ENCODE measurements at places on chromosomes 7 and 10.

GRCh38 chr10:5547681-5547930, 22.8 kb downstream of the CALML3 start:
- no peak for DNase-seq

DNA sequence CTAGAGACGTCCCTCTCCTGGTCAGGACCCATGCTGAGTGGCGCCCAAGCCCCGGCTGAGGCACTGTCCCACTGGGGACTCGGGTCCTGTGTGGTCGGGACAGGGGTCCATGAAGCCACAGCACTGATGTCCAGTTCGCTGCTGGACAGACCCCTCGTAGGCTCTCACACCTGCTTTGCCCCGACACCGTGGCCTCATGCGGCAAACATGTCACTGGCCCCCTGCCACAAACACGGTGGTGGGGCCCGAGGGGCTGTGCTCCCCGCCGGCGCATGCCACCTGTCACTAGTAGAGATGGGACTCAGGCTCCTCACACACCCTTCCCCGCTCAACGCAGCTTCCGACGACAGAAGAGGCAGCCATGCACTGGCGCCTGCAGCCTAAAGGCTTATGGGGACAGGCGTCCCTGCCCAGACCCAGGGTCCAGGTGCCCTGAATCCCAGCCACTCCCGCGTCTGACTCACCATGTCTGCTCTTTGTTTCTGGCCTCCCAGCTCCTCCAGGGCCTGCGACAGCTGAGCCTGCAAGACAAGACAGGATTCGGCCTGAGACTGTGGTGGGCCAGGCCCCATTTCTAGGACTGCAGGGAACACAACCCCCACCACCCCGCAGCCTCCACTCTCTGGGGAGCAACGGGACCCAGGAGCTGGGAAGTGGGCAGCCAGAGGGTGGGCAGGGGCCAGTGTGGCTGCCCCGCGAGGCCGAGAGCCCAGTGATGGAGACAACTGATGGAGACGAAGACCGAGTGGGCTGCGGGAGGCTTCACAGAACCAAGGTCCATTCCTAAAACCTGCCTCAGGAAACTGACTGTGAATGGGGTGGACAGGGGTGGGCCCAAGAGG, 230.9 kb downstream of the MAD1L1 start:
- no peak for DNase-seq

DNA sequence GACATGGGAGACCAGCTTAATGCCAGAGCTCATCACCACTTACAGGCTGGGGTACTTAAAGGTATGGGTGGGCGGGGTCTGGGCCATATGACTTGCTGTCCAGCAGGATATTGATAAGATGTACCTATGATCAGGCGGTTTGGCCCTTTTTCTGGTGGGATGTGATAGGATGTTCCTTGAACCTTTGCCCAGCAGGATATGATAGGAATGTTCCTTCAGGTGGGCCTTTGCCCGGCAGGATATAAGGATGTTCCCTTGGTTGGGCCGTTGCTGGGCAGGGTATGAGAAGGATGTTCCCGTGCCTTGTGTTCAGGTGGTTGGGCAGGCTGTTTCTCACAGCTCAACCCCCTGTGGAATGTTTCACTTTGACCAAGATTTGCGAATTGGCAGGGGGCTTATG, 187.2 kb upstream of the CXCL12 start:
- no peak for DNase-seq

DNA sequence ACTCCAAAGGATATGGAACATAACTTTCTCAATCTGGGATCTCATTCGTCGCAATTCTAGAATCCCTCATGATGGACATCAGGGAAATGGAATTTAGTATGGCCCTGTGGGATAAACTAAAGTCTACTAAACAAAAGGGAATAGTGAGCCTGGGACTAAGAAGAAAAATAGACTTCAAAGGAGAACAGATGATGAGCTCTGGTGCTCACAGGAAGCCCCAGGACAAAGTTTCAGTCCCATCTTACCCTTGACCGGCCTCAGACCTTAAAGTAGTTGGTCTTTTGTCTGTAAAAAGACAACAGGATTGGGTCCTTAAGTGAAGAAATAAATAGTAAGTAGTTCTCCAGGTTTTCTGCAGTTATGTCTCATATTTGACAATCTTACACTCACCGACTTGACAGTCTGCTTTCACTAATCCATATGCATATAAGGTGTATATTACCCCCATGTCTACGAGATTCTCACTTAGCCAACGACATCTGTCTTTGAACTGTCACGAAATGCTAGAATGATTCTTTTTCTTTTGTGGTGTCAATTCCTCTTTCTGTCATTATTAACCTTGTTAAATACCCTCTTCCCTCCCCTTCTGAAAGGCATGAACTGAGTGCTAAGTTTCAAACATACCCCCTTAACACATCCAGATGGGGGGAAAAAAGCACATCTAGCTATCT, 10.9 kb upstream of the IKZF1 start:
- DNase-seq: no peak

- DNase-seq: no peak
These were observed 387.0 kb upstream of the SEMA3D start for GRCh38 chr7:85573844-85574243.

DNA sequence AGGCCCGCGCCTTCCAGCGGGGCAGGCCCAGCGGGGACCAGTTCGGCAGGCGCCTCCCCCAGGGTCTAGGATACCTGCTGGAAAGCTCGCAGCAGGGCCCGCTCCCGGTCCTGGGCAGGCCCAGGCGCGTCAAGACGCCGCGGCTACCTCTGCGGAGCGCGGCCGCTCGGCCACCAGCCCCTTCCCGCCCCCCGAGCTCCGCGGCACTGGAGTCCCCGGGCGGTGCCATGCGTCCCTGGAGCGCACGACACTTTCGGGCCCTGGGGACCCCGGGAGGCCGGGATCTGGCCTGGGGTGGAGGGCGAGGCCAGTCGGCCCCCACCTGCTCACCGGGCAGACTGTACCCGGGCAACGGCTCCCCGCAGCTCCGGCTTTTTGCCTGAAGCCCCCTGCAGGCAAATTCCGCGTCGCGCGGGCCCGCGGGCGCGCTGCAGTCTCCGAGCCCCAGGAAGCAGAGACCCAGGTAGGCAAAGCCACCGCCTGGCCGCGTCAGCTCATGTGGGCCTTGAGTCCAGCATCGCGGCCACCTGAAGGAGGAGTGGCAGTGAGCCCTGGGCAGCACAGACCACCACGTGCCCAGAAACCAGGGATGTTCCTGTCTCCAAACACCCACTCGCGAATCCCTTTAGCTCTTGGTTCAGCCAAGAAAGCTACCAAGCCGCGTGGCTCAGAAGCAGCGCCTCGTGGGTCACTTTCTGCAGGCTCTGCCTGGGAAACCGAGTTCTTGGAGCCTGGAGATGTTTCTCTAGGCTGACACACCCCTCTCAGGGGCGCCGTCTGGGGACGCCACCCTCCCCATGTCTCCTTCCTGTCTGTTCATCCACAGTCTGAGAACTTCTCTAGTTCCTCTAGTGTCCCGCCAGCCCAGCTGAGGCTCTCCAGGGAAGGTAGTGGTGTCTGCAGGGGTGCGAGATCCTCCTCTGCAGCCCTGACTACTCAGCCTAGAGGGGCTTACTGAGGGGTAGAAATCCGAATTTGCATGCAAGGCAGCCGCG, 46.1 kb upstream of the APBB1IP start:
- DNase-seq: no peak

DNA sequence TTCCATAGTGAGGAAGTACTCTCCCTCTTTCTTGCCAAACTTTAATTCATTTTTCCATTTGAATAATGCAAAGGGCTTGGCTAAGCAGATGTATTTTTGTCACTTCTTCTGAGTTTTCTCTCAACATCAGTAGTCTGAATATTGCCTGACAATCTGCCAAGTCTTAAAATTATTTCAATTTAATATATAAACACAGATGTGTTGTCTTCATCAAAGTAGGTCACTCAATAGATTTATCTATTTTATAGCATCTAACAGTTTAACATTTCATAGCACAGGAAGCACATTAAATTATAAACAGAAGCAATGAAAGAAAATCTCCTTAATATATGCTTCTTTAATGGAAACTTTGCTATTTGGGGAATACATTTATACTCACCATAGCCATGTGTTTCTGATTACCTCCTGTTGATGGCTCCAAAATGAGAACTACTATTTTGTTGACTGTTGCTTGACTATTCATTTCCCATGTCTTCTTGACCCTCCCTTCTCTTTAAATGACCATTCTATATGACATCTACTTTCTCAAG, 4.5 kb downstream of the CPED1 start:
- DNase-seq: no peak

- DNase-seq: no peak
These were observed 333.8 kb downstream of the GALNT17 start for GRCh38 chr7:71465741-71466189.

All from NK-92 treated with Interleukin-12 subunit alpha and Interleukin-12 subunit beta, amount 100 ng/mL, for 24 hours (cell line).